ENCODE measurements at places on chromosomes 16 and 17.
A peak's percentile ranks its signal among the peaks of the same experiment; 100 is the strongest.

DNA sequence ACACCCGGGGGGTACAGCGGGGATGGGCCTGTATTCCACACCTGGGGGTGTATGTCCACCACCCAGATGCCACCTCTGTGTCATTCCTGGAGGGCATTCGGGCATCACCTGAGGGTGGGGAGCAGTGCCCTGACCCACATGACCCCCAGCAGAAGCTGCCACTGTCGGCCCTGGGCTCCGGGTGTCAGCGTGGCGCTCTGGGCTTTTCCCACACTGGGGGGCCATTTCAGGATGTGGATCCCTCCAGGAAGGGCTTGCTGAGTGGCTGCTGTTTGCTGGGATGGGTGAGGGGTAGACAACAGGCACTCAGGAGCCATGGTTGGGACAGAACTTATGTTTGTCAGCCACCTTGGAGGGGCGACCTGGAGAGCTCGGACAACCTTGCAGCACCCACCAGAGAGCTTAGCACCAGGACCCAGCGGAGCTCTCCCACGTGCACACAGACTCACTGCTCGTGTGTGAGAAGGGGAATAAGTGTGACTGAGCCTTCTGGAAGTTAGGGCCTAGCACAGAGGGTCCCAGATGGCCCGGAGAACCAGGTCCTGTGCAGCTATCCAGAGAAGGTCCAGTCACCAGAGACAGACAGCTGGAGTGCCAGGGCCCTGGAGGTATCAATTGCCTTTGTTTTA lies 102.7 kb downstream of the METRNL start:
- no peak for DNase-seq

- DNase-seq, result peak; percentile 58
Measured at GRCh38 chr16:56389554-56389953, 35.8 kb downstream of the AMFR start.

- DNase-seq, result no peak
Measured at GRCh38 chr17:49224997-49225337, 5.6 kb downstream of the PHOSPHO1 start.

- no peak for DNase-seq
Measured at GRCh38 chr16:11615748-11616447, 29.2 kb upstream of the LITAF start.

- DNase-seq, result no peak
Measured at GRCh38 chr16:86619239-86619794, 41.0 kb downstream of the FOXL1 start.

- no peak for DNase-seq
Measured at GRCh38 chr16:77987810-77988209, 34.5 kb upstream of the CLEC3A start.

- DNase-seq, result no peak
Measured at GRCh38 chr16:77637940-77638339, 84.4 kb upstream of the NUDT7 start.

GRCh38 chr16:22380529-22380928 lies 6.1 kb upstream of the CDR2 start:
- no peak for DNase-seq

GRCh38 chr16:12422233-12422632 lies 381.5 kb downstream of the CPPED1 start:
- DNase-seq, result no peak

GRCh38 chr16:89123001-89123830 lies 29.6 kb downstream of the ACSF3 start:
- DNase-seq, result peak; percentile 28

- no peak for DNase-seq
Measured at GRCh38 chr17:58806046-58806445, 50.4 kb downstream of the PPM1E start.

DNA sequence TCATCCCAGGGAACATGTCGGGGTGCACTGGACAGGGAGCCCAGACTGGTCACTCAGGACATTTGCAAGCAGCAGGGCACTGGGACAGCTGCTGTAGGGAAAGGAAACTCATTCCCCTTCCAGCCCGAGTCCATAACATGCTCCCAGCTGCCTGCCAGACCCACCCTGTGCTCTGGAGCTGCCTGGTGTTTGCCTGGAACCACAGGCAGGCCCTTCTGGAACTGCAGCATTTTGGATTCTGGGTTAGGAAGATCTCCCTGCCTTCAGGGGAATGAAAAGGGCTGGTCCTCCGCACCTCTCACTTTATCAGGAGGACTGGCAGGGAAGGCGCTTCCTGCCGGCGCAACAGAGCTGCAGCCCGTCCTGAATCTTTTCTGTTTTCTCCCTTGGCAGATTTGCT lies 41.2 kb downstream of the MEAK7 start:
- DNase-seq, result no peak

DNA sequence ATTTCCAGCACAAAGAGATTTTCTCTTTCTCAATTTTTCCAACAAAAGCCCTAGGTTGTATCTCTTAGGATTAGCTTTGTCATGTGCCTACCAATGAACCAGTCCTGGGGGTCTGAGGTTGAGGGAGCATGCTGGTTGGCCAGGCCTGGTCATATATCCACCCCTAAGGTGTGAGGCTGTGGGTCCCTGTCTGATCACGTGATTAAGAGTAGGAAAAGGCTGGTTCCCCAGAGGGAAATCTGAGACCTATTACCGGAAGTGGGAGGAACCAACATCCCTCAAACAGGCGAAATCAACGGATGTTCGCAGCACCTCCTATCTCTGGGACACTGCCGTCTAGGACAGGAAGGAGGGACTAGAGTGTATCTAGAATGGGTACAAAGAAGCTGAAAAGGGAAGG lies 185.7 kb upstream of the IRX5 start:
- no peak for DNase-seq

DNA sequence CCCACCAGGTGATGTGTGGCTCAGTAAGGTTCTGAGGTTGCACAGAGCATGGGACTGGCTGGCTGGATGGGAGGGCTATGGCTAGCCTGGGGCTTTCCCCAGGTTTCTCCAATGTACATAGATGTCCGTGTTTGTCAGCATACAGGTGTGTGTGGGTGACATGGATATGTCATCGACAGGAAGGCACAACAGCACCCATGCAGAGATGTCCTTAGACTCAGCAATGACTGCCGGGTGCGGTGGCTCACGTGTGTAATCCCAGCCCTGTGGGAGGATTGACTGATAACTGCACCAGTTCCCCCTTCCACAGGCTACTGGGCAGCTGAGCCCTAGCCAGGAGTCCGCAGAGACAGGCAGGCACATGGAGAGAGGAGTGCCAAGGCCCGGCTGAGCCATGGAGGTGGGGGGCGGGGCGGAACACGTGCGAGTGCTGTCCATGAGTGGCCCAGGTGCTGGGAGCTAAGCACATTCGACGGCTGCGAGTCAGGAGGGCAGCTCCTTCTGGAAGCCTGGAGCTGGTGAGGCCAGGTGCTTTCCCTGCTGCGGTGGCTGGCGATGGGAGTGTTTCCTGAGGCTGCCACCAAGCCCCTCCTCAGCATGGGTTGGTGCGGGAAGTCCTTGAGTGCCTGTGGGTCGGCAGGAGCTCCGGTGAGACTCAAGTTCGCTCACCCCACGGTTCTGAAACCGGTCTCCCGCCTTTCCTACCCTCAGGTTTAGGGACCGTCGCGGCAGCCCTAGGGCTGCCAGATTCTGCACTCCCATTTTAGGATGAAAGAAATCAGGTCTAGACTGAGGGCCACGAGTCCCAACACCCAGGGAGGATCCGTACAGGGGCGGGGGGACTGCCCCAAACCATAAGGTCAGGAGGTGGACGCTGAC lies 858 bp upstream of the ASPSCR1 start:
- DNase-seq, result peak; percentile 30

DNA sequence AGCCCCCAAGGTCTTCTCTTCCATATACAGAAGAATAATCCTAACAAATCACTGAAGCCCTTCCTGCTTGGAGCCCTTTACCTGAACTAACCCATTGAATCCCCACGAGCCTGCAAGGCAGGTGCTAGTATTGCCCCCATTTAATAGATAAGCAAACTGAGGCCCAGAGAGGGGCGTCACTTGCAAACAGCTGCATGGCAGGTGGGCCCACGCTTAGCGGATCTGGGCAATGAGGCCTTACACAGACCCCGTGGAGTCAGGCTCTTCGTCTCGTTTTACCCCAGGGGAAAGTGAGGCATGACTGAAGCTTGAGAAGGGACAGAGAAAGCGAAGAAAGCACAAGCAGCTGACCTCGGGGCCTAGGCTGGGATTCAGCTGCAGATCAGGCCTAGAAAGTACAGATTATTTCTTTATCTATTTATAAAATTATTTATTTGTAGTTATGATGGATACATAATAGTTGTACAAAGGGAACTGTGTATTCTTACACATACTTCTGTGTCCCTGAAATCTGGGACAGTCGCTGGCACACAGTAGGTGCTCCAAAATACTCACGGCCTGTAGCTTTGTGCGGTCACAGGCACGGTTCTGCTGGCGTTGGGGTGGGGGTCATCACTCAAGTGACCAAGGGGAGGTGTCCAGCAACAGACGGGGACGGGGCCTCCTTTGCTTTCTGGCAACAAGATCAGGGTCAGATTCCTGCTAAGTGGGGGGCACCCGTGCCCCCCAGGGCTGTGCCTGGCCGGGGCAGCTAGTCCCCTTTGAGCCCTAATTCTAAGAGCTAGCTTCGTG lies 223.2 kb upstream of the GSE1 start:
- no peak for DNase-seq

DNA sequence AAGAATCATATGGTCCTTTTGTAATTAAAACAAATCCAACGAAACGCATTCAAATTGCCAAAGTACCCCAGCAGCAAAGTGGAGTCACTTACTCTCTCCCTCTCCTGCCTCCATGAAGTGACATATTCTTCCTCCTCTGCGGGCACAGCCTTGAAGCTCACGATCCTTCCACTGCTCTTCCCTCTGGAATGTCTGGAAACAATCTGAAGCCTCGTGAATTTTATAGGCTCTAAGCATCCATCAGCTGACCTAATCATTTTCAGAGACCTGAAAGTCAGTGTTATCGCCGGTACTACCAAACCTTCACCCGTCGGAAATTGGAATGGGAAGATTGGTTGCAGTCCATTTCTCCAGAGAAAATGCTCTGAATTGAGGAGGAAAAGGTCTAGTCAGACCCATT lies 134.5 kb upstream of the FOXF1 start:
- no peak for DNase-seq

DNA sequence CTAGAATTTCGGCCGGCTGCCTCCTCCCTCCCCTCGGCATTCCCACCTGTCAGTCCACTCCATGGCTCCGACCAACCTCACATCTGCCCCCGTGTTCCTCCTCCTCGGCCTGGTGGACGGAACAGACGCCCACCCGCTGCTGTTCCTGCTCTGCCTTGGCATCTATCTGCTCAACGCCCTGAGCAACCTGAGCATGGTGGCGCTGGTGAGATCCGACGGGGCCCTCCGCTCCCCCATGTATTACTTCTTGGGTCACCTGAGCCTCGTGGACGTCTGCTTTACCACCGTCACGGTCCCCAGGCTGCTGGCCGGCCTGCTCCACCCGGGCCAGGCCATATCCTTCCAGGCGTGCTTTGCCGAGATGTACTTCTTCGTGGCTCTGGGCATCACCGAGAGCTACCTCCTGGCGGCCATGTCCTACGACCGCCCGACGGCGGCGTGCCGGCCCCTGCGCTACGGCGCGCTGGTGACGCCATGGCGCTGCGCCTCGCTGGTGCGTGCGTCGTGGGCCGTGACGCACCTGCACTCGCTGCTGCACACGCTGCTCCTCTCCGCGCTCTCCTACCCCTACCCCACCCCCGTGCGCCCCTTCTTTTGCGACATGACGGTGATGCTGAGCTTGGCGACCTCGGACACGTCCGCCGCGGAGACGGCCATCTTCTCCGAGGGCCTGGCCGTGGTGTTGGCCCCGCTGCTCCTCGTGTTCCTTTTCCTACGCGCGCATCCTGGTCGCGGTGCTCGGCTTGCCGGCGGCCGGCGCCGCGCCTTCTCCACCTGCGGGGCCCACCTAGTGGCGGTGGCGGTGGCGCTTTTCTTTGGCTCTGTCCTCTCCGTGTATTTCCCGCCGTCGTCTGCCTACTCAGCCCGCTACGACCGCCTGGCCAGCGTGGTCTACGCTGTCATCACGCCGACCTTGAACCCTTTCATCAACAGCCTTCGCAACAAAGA lies at the start of gene OR3A2:
OR3A2 (minus strand) TSS at position 440 of the 948 bp plus-strand sequence.
- no peak for DNase-seq

GRCh38 chr17:14373614-14374259 lies 72.9 kb downstream of the HS3ST3B1 start:
- peak; percentile 15 for DNase-seq

DNA sequence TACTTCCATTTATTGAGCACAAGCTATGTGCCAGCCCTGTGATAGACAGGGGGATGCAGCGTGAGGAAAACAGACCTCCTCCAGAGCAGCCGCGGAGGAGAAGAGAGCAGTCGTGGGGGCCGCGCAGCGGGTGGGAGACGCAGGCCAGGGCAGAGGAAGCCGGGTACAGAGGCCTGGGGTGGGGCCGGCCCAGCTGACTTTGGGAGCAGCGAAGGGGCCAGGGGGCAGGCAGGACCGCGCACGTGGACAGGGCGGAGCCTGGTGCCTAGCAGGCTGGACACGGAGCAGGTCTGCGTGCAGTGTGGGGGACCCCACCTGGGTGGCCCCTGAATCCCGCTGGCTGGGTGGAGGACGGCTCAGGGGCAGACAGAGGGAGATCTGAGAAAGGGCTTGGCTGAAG lies 46.2 kb downstream of the ZFPM1 start:
- no peak for DNase-seq

- DNase-seq, result no peak
Measured at GRCh38 chr16:85859818-85860125, 39.2 kb upstream of the IRF8 start.

GRCh38 chr16:86823125-86823524 lies 244.8 kb downstream of the FOXL1 start:
- DNase-seq, result no peak

GRCh38 chr17:82474223-82475010 lies 15.9 kb downstream of the NARF start:
- DNase-seq, result no peak

GRCh38 chr17:59376506-59376905 lies 45.1 kb downstream of the YPEL2 start:
- no peak for DNase-seq

- peak; percentile 86 for DNase-seq
Measured at GRCh38 chr17:61412143-61412859, 12.7 kb downstream of the TBX2 start.

GRCh38 chr16:86231996-86232350 lies 278.4 kb upstream of the FOXF1 start:
- no peak for DNase-seq

DNA sequence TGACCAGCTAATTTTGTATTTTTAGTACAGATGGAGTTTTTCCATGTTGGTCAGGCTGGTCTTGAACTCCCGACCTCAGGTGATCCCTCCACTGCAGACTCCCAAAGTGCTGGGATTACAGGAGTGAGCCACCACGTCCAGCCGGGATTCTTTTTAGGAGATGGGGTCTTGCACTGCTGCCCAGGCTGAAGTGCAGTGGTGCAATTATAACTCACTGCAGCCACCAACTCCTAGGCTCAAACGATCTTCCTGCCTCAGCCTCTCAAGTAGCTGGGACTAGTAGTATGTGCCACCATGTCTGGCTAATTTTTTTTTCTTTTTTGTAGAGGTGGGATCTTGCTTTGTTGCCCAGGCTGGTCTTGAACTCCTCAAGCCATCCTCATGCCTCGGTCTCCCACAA lies 56.4 kb upstream of the MGAT5B start:
- DNase-seq, result no peak

All from ACHN (cell line).